GM23338 (cell line): ENCODE measurements at places on chromosomes 13 and 19. TPM values are rescaled to one million over a fixed set of nuclear protein-coding genes. Genes with fewer than 3 reads are reported as not detected.
A peak's percentile ranks its signal among the peaks of the same experiment; 100 is the strongest.

Gene ZNF701
- total RNA-seq = 24.7 TPM in 2 replicates

Gene S1PR4
- 0.24 TPM in 1 of 2 replicates, not detected in the other for total RNA-seq

Gene CYP4F2
- not detected in 2 replicates for total RNA-seq

Gene PLK5
- 0.23 and 1.2 TPM in 2 replicates for total RNA-seq

Gene ACP7
- total RNA-seq = 0.45 and 0.97 TPM in 2 replicates

Gene METTL21C
- total RNA-seq = not detected in 2 replicates

Gene ZNF667
- 8.3 and 8.6 TPM in 2 replicates for total RNA-seq

Gene FGF22
- 0.31 and 2.8 TPM in 2 replicates for total RNA-seq

Gene SLITRK1
- 0.85 and 1.1 TPM in 2 replicates for total RNA-seq

Gene FUT3
- not detected in 2 replicates for total RNA-seq

GRCh38 chr13:107296804-107297203, 728.9 kb upstream of the ARGLU1 start:
- no peak for DNase-seq

GRCh38 chr13:106536244-106537034, 977 bp upstream of the EFNB2 start:
- peak; percentile 96 for DNase-seq

DNA sequence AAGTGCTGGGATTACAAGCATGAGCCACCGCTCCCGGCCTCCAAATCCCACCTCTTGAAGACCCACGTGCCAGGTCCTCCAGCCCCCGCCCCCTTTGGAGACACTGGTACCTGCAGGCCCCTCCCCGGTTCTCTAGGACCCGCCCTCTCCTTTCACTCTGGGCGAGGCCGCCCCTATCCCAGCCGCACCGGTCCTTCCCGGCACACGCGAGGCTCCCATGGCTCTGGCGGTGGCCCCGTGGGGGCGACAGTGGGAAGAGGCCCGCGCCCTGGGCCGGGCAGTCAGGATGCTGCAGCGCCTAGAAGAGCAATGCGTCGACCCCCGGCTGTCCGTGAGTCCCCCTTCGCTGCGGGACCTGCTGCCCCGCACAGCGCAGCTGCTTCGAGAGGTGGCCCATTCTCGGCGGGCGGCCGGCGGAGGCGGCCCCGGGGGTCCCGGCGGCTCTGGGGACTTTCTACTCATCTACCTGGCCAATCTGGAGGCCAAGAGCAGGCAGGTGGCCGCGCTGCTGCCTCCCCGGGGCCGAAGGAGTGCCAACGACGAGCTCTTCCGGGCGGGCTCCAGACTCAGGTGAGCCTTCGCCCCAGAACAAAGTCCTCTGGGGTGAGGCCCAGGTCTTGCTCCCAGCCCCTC, at the start of gene CBLC:
Gene CBLC, plus strand, starts transcription at position 176 of the 633 bp plus-strand sequence. Its CDS starts 42 bp downstream, at position 218.
- DNase-seq = peak; percentile 99

GRCh38 chr13:21884965-21885567, 214.2 kb downstream of the FGF9 start:
- no peak for DNase-seq

DNA sequence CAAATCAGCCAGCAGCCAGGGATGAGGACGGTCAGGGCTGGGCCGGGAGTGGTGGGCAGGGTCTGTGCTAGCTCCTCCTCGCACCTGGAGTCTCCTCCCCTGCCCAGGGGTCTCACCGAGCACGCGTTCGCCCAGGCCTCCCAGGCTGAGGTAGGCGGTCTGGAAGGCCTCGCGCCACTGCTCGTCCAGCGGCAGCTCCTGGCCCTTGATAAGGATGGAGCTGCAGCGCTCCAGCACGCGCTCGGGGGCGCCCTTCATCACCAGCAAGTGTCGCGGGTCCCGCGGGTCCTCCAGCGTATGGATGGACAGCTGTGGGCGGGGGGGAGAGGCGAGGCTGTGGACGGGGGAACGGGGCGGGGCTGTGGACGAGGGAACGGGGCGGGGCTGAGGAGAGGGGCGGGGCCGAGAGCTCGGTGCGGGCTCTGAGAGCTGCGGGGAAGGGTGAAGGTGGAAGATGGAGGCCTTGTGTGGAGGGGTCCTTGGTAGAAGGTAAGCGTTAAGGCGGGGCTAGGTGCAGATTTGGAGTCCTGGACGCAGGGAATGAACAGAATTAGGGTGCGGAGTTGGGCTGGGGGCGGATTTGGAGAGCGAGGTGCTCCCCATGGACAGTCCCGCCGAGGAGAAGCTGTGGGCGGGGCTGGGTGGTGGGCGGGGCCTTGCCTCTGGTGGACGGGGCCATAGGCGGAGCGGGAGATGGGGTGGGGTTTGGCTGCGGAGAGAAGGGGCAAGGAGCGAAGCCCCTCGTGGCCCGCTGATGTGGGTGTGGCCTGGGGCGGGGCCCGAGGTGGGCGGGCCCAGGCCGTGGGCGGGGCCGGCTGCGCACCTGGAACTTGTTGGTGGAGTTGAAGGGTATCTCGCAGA, 5.7 kb downstream of the ATP4A start:
- DNase-seq = peak; percentile 95

- DNase-seq = no peak
These were observed 45.3 kb downstream of the CDK8 start for GRCh38 chr13:26299168-26299750.

DNA sequence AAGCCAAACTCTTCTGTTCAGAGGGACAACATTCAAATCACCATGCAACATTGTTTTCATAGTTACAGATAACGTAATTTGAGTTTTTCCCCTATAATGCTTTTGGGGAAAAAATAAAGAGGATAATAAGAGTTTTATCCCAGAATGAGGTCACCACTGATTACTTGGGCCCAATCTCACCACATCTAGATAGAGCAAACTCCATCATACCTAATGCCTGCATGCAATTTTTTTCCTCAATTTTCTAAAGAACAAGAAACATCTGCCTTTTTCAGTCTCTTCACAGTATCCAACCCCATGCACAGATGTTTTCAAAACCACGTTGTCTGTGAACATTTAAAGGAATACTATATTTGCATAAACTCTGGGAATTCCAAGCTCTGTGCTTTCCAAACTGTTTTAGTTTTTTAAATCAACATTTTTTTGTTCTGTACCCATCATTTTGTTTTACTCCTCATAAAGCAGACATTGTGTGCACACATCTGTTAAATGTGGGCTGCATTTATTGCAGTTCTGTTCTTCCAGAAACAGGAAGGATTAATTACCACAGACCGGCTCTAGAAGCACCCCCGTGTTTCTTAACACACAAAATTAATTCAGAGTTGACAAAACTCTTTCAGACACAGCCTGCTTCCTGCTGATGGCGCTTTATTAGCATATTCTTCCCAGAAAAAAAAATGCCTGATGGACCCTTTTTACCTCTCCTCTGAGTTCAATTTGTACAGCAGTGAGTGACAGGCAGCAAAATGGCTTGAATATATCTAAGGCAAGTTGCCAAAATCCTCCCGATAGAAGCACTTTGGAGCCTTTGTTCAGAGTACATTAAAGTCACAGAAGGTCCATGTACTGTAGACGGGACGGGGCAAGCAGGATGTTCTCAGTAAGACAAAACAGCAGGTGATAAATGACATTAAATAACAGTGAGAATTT, 1171.9 kb downstream of the EFNB2 start:
- DNase-seq = no peak

GRCh38 chr13:75704927-75705288, 68.8 kb downstream of the LMO7 start:
- DNase-seq = peak; percentile 47

- DNase-seq = no peak
These were observed at the start of gene IGFL2 for GRCh38 chr19:46147791-46148288. Gene IGFL2, plus strand, starts transcription at chr19:46148238. Its CDS starts 41 bp downstream, at chr19:46148279.

GRCh38 chr13:102369302-102369701, 32.5 kb downstream of the FGF14 start:
- no peak for DNase-seq

- no peak for DNase-seq
These were observed 548.7 kb downstream of the PCDH9 start for GRCh38 chr13:66681403-66681802.

DNA sequence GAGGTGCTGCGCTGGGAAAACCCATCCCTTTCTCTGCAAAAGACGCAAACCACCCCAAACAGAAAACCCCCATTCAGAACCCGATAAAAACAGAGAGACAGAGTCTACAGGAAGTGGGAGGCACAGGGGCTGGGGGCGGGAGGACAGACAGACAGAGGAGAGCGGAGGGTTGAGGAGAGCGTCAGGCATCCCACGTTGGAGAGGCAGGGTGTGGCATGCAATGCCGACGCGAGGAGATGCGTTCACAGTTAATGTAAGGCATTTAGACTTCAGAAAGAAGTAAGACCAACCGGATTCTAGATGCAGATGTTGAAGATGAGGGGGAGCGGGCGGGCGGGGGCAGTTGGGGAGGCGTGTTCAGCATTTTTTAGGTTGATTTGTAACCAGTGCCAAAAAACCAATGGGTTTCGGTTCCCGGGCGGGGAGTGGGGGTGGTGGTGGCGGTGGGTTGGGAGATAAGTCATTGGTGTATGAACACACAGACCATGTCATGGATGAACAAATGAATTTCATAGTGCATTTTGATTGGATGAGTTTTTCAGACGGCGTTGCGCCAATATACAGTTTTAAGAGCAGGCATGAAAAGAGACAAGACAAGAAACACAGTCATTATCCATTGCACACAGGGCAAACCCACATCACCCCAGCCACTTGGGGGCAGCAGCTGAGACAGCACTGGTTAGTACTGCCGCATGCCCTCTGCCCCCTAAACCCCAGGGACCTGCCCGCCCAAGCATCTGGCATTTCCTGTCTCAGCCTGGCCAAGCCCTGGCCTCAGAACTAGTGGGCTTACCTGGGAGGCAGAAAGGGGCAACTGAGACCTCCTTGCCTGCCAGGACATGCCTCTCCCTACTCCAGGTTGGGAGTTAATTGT, 91.3 kb downstream of the IER2 start:
- peak; percentile 59 for DNase-seq

DNA sequence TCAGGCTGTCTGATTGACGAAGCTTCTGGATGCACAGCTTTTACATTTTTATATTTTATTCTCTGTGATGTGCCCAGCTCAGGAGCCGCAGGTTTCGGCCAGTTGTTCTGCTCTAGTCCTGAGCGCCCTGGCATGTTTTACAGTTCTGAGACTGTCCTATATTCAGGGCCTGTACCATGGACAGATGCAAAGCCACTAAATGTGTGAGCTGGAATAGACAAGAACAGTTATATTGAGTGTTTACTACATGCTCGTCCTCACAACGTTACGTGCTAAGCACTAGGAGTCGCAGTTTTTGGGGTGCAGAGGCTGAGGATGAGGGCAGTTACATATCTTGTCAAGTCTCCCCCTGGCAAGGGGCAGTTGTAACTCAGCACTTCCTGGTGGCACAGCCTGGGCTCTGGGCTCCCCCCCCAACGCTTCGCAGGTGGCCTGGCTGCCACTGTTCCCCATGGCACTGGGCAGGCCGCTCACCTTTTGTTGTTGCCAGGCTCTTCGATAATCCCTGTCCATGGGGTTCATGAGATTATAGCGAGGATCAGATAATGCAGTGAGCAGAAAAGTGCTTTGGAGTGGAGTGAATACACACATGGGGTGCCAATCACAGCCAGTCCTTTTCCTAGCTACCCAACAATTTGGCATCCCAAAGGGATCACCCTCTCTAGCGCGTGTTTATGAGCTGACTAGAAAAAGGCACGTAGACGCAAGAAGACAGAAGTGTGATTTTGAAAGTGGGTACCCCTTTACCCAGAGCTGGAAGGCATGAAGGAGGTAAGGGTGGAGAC, 23.5 kb downstream of the ARL11 start:
- DNase-seq = no peak

DNA sequence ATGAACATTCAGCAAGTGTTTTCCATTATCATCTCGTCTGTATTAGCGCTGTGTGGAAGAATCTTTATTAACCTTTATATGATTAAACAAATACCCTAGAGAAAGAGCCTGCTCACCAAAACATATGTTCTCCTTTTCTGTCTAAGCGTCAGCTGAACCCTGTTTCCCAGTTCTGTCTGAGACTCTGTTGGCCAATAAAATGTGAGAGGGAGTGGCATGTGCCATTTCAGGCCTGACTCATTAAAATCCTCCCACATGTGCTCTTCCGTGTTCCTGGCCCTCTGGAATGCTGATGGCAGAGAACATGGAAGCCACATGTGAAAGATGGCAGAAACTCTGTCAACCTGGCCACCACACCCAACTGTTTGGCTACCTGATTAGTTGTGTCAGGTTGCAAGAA, 181.9 kb upstream of the EDNRB start:
- no peak for DNase-seq

DNA sequence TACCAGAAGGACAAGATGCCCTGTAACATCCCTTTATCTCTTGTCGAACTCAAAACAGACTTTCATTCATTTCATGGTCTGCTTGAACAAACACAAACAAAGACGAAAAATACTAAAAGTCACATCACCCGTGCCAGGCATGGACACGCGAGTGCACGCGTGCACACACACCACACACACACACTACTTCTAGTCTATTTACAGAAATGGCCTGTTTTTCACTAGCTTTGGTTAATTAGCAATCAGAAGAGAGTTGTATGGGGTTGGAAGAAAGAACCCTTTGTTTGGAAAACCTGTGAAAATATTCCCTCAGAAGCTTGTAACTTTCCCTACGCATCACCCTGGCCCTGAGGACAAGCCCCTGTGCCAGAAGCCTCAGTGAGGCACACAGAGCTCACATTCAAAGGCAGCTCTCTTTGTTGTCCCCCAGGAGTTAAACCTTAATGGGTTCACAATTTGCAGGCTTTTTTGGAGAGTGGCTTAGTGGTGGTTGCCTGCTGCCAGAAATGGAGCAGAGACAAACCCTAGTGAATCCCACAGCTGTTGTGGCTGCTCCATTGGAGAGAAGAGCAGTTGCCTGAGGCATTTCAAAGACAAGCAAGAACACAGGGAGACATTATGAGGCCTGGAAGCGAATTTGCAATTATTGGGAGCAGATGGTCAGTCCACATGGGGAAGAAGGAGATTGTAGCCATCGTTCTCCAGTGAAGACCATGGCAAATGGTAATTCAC, 55.9 kb downstream of the STARD13 start:
- DNase-seq = no peak

- no peak for DNase-seq
These were observed 19.6 kb downstream of the C2CD4C start for GRCh38 chr19:389255-389934.

GRCh38 chr19:35760711-35761349, 2.9 kb downstream of the PROSER3 start:
- no peak for DNase-seq

- DNase-seq = peak; percentile 37
These were observed 4.2 kb downstream of the KLK12 start for GRCh38 chr19:51030631-51031030.

- peak; percentile 91 for DNase-seq
These were observed at the start of gene PRR36 for GRCh38 chr19:7874076-7874896. Gene PRR36, minus strand, starts transcription at chr19:7874390. Its CDS starts 701 bp downstream, at chr19:7873689.

GRCh38 chr13:109480011-109480955, 306.1 kb downstream of the IRS2 start:
- no peak for DNase-seq

- no peak for DNase-seq
These were observed 97.2 kb downstream of the DOCK9 start for GRCh38 chr13:98880677-98881076.

- DNase-seq = peak; percentile 56
These were observed 237.0 kb downstream of the LACC1 start for GRCh38 chr13:44116562-44117332.

- DNase-seq = no peak
These were observed 20.4 kb upstream of the ZNF536 start for GRCh38 chr19:30351774-30352173.
